Activated CD4-positive, alpha-beta T cell treated with anti-CD3 and anti-CD28 coated beads for 36 hours (primary cell): ENCODE measurements at places on chromosomes 7 and 10. TPM values are rescaled to one million over a fixed set of nuclear protein-coding genes. Genes with fewer than 3 reads are reported as not detected.

DNA sequence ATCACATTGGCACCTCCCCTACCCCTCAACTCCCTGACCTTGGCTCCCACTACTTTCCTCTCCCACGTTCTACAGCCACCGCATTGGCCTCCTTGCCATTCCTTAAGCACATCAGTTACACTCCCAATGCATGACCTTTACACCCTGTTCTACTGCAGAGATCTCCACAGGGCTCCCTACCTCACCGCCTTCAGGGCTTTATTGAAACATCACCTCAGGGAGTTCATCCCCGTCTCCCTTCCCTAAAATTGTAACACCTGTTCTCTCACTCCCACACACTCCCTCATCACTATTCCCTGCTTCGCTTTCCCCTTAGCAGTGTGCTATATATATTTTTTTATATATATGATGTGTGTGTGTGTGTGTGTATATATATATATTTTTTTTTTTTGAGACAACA, 18.5 kb downstream of the CNNM1 start:
- DNase-seq: no peak
- no peaks in the 10 kb centered on the region for H3K27me3 ChIP-seq

- H3K4me3 ChIP-seq: no peak overlapping the region
- no peaks in the 10 kb centered on the region for H3K27me3 ChIP-seq
- H3K4me1 ChIP-seq: no peaks in the 10 kb centered on the region
- no peak overlapping the region for H3K27ac ChIP-seq
- peaks cover 11% of the 10 kb centered on the region for H3K36me3 ChIP-seq
These were observed 100.9 kb downstream of the REEP3 start for GRCh38 chr10:63622097-63622496.

Gene CALHM3
- not detected for total RNA-seq

DNA sequence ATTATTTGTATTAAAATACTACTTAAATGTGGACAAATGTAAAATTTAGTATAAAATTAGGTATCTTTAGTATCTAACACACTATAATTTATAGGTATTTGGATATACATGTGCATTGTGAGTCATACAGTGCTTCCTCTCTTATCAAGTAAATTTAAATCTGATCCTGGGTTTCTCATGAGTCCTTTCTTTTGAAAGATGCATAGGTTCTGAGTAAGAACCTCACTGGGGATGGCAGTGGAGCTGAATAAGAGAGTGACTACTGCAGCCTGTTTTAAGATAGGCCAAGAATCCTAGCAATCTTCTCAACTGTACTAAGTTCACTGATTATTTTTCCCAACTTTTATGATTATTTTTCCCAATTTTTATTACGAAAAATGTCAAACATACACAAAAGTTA, 16.2 kb downstream of the CEP55 start:
- H3K27me3 ChIP-seq: no peaks in the 10 kb centered on the region
- peaks cover 23% of the 10 kb centered on the region for H3K4me1 ChIP-seq
- H3K27ac ChIP-seq: no peak overlapping the region
- peaks cover 42% of the 10 kb centered on the region for H3K36me3 ChIP-seq
- no peak overlapping the region for H3K4me3 ChIP-seq

Gene LRIT1
- not detected for total RNA-seq

- no peak overlapping the region for H3K4me3 ChIP-seq
- H3K4me1 ChIP-seq: peaks cover 87% of the 10 kb centered on the region
- DNase-seq: no peak
- peaks cover 15% of the 10 kb centered on the region for H3K36me3 ChIP-seq
These were observed 19.6 kb downstream of the EPC1 start for GRCh38 chr10:32327364-32327691.

Gene SPDYE2B
- total RNA-seq: not detected

Gene LIPM
- total RNA-seq: not detected
